ELR (cell line): ENCODE measurements at places on chromosomes 6 and 20.

- no peak for DNase-seq
Measured at GRCh38 chr6:52545406-52546119, 31.3 kb downstream of the TRAM2 start.

GRCh38 chr20:1357921-1358671 lies 29.2 kb upstream of the SDCBP2 start:
- DNase-seq: peak; percentile 71

- no peak for DNase-seq
Measured at GRCh38 chr6:72761761-72762160, 139.9 kb downstream of the KCNQ5 start.

GRCh38 chr6:129517288-129517687 lies 192.7 kb downstream of the ARHGAP18 start:
- no peak for DNase-seq

- no peak for DNase-seq
Measured at GRCh38 chr20:35134880-35135279, 12.3 kb downstream of the EDEM2 start.
